ENCODE measurements at places on chromosomes 3 and 15.

DNA sequence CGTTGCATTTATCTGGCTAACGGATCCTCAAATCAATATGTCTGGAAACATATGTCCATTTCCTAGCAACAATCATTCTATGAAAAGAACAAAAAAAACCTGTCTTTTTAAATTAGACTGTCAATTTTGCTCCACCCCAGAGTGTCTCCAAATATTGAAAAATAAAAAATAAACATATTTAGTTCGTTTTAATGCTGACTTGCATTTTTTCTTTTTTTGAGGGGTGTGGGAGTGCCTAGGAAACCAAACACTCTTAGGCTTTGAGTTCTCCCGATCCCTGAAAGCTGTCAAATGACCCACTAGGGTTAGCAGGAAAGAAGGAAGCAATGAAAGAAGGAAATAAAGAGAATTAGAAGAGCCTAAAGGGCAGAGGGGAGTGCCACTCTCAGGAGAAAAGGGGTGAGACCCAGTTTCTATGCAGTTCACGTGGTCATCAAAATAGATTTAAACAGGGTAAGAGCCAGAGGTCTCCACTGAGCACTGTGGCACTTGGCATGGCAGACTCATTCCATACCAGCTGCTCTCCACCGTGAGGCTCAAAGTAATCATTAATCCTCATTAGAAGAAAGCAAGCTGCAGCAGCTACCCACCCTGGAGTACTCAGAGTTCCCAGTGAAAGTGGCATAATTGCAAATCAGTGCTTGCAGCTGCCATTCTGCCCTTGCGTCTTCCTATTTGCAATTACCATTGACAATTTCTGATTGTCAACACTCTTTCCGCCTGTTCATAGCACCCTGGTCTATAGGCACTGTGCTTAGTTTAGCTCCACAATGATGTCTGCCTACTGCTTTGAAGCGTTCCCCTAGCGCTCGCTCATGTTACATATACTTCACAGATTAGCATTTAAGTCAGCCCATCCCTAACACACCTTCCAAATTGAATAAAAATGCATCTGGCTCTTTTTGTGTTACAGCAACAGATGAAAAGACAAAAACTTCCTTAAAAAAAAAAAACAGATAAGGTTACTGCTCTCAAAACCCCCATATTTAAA is 32.3 kb downstream of the PDZRN3 start:
- DNase-seq, result no peak

- no peak for DNase-seq
These were observed 676 bp downstream of the CNOT10 start for GRCh38 chr3:32685543-32686185.

DNA sequence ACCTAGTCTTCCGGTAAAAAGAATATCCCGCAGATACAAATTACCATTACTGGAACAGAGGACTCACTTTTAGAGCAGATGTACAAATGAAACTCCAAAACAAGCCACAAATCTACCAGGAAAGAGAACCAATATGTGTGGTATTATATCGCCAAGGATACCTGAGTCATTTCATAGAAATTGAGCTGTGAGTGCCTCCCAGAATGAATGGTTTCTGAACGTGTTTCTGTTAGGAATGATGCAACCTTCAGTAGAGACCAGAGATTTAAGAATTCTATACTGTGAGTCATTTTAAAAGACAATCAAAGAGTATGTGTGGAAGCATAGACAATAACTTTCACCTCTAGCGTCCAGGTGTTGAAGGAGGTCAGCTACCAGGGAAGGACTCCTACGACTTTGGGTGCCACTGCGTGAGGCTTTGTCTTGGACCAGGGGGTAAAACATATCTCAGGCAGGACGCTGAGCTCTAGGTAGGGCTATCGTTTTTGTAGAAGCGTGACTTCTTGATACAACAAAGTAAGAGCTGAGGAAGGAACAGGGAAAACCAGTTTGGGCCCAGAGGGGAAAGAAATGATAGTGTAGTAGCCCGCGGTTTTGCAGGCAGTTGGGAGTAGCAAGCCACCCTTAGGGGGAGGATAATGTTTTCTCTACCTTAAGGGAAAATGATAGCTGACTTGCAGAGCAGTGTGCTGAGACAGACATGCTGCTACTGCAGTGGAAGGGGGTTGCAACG is 210.4 kb downstream of the TP63 start:
- no peak for DNase-seq

GRCh38 chr3:184726497-184726896 is 14.6 kb upstream of the MAGEF1 start:
- no peak for DNase-seq

GRCh38 chr3:9715764-9716437 is 12.3 kb downstream of the CPNE9 start:
- DNase-seq, result no peak

- no peak for DNase-seq
These were observed 105.2 kb upstream of the BNIP2 start for GRCh38 chr15:59794229-59794886.

DNA sequence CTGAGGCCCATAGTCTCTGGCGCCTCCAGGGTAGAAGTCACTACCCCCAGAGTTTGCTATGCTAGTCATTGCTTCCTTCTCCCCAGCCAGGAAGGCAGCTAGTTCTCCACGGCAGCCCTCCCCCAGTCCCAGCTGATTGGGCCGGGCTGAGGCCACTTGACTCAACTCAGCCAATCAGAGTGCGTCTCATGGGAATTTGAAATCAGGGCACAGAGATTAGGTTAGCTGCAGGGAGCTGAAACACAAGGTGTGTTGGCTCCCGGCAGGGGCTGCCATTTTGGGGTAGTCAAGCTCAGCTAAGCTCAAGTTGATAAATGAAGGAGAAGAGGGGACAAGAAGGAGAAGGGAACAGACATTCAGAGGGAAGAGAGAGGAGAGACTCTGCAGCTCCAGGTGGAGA is 32.8 kb downstream of the LINGO1 start:
- DNase-seq, result no peak

GRCh38 chr15:79308874-79309273 is 2.0 kb upstream of the TMED3 start:
- DNase-seq, result no peak

- no peak for DNase-seq
These were observed 4.7 kb upstream of the BNC1 start for GRCh38 chr15:83289160-83289559.

- no peak for DNase-seq
These were observed 14.0 kb downstream of the CLDN16 start for GRCh38 chr3:190401963-190402362.

DNA sequence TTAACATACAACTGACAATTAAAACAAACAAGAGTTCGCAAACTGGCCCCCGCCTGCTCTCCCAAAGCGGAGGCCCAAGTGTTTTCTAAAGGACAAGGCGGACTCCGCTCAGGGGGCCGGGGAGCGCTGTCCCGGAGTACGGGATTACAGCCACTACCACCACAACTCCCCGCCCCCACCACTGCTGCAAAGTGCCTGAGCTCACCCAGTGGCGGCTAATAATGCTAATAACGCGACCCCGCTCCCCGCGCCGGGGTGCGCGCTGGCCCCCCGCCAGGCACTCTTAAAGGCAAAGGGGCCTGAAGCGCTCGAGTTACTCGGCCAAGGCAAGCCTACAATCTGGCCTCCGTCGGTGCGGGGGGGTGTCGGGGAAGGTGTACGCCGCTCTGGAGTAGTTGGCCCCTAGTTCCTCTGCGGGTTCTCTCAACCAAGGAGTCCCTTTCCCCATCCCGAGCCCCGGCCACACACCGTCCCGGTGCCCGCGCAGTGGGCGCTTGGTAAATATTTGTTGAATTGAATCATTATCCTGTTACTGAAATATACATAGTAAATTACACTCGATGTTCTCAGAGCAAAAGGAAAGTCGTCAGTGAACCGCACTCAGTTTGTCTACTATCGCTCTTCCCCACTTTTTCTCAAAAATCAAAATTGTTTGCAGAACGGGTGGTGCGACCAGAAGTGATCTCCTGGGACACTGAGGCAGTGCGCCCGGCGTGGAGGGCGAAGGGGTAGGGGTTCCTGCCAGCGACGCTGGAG is 827 bp downstream of the WNT5A start:
- no peak for DNase-seq

- DNase-seq, result no peak
These were observed 69.6 kb upstream of the MYZAP start for GRCh38 chr15:57522148-57522547.

GRCh38 chr15:70493787-70494516 is 269.4 kb downstream of the UACA start:
- no peak for DNase-seq

GRCh38 chr3:145951441-145951840 is 209.5 kb downstream of the PLOD2 start:
- DNase-seq, result no peak

GRCh38 chr15:39666677-39667076 is 85.8 kb downstream of the THBS1 start:
- DNase-seq, result no peak

DNA sequence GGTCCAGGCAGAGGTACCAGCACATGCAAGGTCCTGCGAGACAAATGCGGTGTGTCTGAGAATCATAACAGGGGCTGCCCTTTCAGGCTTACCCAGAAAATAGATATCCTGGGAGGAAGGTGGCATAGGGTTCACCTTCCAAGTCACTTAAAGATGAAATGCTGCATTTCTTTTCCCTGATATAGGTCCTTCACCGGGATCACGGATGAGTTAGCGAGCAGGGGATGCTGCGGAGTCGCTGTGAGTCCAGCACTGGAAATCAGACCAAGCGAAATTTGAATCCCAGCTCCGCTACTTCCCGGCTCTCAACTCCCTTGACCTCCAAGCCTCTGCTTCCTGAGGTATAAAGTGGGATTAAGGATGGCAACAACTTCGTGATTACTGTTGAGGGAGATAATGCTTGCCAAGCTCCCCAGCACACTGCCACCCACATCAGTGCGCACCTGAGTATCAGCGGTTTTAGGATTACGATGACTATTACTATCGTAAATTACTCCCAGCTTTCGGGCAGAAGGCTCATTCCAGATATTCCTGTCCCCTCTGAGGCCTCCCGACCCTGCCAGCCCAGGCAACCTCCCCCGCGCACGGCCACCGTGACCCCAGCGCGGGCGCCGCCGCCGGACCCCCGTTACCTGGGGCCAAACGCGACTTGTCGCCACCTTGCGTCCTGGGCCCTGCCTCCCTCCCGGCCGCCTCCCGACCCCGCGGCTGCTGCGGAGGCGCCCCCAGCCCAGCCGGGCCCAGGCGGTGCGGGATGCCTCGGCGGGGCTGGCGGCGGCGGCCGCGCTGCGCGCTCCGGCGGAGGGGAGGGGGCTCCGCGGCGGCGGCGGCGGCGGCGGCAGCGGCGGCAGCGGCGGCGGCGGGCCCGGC is 589 bp upstream of the GPR27 start:
- no peak for DNase-seq

DNA sequence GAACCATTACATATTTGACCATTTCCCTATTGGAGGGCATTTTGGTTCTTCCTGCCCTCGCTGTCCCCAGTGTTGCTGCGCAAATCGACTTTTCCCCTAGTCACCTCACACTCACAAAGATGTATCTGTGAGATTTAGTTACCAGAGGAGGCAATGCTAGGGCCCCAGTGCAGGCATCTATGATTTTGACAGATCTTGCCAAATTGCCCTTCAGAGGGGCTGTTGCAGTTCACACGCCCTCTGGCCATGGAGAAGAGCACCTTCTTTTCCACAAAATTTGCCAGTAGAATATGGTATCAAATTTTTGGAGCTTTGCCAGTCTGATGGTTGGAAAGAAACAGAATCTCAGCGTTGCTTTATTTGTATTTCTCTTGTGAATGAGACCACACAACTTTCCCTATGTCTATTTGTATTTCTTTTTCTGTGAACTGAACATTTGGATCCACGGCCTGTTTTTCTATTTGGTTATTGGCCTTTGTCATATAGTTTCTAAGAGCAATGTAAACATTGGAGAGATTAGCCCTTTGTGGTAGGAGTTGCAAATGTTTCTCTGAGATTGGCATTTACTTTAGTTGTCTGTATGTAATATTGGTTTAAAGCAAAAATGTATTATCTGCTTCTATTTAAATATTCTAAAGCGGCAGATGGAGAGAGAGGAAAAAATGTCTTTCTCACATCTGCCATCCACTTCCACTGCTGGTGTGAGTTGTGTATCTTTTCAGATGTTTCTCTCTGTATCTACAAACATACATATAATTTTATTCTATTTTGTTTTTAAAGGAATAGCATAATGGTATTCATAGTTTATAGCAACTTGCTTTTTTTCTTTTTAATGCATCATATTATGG is 66.1 kb downstream of the DNASE1L3 start:
- no peak for DNase-seq

All from stimulated activated CD8-positive, alpha-beta memory T cell treated with anti-CD3 and anti-CD28 coated beads, Interleukin-12 subunit alpha, Interleukin-12 subunit beta, amount 100 ng/mL, for 1 hour (primary cell).